T47D (cell line): ENCODE measurements at places on chromosomes 11 and 22.

DNA sequence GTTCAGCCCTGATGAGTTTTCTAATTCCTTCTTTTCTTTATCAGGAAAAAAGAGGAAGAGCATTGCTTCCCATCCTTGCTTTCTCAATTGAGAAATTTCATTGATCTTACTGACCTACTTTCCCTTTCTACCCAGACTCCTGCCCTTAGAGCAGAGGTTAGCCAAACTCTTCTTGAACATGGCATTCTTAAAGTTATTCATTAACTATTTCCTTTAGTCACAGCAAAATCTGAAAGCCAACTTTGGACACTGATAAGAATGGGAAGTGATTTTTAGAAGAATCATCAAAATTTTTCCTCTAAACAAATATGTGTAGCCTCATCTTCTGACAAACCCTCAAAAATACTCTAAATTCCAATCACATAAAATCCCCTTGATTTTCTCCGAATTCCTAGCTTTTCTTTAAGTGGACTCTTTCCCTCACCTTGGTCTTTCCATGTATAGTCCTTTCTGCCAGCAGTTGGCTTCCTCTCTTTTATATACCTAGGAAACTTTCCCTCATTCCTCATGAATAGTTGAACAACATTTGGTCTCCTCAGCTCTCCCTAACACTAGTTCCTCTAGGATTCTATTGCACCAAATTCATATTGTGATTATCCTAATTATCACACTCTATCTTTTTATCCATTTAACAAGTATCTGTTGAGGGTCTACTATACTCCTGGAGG lies 566.7 kb upstream of the CCDC90B start:
- DNase-seq: no peak

DNA sequence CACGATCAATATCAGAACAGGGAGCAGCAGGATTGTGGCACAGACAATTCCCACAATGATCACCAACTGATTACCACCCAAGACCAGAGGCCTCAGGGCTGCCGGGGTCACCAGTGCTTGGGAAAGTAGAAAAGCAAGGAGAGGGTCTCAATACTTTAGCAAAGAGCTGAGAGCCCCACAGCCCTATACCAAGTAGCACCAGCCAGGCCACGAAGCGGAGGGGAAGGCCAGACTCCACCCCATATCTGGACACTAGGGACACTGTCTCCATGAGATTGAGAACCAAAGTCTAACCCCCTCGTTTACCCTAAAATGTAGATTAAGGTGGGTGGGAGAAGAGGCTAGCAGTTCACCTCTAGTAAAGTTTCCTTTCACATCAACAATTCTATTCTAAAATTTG lies 24.1 kb upstream of the SCN2B start:
- no peak for DNase-seq

DNA sequence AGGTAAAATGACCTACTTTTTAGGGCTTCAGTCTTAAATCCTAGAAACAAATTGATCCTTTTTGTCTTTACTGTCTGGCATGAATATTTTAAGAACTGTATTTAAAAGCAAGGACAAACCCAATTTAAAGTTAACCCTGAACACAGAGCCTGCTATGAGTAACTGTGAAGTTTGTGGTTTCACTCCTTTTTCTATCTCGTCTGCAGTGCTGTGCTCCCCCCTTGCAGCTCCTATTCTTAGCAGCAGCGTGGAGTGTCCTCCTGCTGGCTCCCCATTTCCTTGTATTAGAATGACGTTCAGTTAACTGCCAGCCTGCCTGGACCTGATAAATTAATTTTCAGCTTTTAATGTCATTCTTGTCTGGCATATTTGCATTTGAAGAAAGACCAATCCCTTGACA lies 40.0 kb upstream of the LRRC4C start:
- no peak for DNase-seq

DNA sequence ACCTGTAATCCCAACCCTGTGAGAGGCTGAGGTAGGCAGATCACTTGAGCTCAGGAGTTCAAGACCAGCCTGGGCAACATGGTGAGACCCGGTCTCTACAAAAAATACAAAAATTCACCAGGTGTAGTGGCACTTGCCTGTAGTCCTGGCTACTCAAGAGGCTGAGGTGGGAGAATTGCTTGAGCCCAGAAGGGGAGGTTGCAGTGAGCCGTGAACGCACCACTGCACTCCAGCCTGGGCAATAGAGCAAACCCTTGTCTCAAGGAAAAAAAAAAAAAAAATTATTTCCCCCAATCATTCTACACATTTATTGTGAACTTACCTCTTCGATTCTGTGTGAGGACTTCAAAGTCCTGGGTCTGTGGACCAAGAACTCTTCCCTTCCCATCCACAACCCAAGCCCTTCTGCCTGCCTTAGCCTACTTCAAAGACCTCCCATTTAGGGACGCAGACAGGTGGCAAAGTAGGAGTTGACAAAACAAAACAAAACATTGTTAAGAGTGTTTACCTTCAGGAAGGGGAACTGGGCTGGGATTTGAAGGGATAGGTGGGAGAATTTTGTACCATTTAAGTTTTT lies 3.8 kb upstream of the WEE1 start:
- DNase-seq: no peak

GRCh38 chr11:125348674-125349309 lies 147.3 kb downstream of the FEZ1 start:
- peak; percentile 83 for DNase-seq
